ENCODE measurements at places on chromosomes 11 and 22.

GRCh38 chr11:98455500-98456307, 565.0 kb upstream of the CNTN5 start:
- DNase-seq, result no peak

DNA sequence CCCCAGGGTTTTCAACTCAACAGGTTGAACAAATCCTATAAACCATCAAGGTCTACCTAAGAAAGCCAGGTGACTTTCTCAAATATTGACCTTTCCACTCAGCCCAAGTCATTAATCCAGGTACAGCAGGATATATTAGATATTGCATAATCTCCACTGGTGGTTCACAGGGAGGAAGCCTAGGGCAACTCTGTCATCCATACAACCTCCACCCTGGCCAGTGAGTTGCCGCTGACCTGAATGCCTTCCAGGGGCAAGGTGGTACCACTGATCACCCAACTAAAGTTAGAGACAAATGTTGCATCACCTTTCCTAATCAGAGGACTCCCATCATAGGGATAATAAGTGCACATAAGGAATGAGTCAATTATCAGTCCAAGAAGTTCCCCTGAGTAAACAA, 22.9 kb downstream of the GUCD1 start:
- no peak for DNase-seq

DNA sequence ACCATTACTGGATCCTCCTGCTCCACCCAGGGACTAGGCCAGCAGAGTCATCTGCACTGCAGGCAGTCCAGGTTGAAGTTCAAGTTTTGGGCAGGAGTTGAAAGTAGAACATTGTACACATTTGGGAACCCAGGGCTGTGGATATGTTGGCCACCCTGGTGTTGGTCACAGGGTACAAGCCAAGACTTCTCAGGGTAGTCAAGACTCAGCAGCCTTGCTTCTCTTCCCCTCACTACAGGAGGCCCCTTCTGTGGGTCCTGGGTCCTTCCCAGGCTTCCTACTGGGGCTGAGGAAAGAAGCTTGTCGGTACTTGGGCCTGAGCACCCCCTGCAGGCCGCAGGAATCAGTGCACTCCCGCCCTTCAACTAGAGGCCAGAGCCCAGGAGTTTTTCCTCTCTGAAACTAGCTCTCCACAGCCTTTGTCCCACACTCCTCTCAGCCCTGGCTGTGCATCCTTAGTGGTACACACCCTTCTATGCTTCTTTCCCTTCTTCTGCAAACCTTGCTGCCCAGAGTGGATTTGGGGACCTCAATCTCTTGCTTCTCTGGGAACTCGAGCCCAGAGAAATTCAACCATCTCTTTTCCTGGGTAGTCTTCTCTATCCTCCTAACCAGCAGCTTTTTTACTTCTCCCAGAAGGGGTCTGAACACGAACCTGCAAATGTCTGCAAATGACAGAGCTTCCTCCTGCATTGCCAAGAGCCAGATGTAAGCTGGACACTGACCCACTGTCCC, 2.6 kb upstream of the HPX start:
- peak; percentile 60 for DNase-seq

DNA sequence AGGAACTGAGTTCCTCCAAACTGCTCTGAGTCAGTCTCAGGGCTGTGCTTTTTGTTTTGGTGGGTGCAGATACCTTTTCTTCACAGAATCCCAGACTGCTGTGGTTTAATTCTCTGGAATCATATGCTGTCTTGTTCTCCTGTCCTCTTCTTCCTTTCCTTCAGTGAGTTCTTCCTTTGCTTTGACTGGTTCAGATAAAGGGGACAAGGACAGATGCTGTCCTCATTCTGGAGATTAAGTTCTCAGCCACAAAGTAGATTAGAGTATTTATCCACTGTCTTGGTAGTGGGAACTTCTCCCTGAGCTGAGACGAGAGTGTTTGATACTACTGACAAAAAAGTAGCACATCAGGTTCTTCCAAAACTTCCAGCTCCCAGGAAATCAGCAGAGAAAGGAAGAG, 13.3 kb downstream of the ZDHHC5 start:
- no peak for DNase-seq

- DNase-seq, result no peak
These were observed 15.5 kb downstream of the C1QTNF6 start for GRCh38 chr22:37172266-37173245.

- no peak for DNase-seq
These were observed 22.3 kb downstream of the EIF4G2 start for GRCh38 chr11:10786451-10786850.

DNA sequence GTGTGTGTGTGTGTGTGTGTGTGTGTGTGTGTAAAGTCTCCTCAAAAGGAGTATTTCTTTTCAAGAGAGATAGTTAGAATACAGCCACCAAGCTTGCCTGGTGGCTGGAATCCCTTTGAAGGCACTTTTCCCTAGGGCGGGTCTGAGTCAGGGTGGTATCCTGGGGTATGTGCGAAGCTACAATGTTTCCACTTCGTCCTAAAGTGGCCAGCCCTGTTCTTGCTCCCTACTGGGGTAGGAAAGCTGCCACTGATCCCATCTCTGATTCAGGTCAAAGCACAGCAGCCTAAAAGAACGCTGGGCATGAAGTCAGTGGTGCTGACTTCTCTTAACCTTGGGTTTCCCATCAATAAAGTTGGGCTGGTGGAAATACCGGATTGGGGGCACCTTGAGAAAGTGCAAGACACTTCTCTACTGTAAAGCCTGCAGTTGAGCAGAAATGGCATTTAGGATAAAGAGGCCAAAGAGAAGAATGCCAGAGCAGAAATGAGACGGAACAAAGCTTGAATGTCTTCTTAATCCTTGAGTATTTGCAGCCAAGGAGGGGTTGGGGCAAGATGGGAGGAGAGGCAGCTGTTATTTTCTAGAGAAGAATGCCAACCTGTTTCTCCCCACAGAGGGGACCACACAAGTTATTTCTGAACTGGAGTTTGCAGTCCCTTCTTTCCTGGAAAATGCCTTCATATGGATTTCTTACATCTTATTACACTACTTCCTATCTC, 35.3 kb downstream of the ZNRF3 start:
- no peak for DNase-seq

- no peak for DNase-seq
These were observed 86.5 kb upstream of the E2F8 start for GRCh38 chr11:19327280-19327679.

DNA sequence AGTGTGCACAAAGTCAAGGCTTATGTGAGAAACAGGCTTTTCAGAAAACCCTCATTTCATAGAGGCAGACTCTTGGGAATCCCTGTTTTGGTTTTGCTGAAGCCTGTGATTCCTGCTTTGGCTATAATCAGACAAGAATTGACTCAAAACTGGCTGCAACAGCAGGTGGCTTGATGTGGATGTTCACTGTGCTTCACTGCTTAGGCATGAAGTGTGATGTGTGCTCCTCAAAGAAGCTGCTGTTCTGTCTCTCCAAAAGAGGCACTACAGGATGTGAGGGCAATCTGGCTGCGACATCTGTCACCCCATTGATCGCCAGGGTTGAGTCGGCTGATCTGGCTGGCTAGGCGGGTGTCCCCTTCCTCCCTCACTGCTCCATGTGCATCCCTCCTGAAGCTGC, 103.5 kb downstream of the C11orf58 start:
- no peak for DNase-seq

DNA sequence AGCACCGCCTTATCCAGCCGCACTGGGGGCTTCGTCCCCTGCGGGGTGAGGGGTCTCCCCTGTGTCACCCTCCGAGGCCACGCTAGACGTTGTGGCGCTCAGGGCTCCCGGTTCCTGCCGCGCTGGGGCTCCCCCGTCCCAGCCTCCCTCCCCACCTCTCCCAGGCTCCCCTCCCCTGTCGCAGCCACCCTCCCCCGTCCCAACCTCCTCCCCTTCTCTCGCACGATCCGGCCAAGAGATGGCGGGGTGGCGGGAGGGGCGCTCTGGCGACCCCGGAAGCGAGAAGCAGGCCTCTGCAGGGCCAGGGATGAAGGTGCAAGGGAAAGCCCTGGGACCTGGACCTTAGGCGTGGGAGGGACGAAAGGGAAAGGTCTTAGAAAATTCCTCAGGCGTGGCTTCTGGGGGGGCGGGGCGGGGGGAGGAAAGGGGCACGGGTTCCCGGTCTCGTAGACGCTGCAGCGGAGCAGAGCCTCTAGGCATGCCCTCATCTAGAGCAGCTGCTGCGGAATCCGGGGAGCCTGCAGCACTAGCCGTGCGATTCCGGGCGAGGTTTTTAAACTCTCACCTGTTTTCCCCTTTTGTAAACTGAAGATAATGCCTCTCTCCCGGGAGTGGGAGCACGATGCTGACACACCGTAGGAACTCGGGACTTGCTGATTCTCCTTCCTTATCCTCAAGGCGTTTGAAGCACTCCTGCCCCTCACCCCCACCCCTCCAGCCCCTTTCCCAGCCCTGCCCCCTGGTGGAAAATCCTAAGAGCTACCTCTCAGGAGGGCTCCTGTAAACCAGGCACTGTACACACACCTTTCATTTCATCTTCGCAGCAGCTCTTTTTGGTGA, 14.4 kb downstream of the KCNJ5 start:
- DNase-seq, result peak; percentile 15

DNA sequence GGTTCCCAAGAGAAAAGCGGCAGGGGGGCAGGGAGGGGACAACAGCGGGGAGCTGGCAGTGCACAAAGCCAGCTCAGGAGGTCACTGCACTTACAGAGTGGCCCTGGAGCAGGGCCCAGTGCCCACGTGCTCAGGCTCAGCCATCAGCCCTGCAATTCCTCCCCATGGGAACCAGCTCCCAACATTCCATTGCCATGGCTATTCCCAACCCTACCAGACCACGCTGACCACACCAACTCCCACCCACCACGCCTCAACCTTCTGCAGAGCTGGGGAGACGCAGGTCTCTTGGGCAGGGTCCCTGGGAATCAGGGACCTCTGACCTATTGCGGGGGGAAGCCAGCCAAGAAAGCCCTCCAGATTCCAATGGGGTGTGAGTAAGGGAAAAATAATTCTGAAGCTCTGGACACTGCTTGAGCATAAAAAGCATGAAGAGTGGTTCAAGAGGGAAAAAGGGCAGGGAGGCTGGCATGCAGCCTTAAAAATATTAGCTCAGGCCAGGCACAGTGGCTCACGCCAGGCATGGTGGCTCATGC, 38.3 kb upstream of the TFIP11 start:
- DNase-seq, result peak; percentile 42

DNA sequence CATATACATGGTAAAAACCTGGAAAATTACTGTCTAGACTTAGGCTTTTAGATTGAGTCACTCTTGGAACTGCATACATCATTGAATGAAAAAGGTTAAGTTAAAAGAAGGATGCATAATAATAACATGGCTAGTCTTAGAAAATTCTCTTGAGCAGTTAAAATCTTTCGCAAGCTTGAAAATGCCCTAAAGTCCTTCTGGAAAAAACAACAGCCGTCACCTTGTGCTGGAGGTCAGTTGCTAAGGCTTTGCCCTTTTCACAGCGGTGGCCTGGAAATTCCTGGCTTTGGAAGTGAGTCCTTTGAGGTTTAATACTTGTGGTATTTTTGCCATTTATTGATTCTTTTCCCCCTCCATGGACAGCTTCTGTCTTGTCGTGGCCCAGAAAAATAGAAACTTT, 17.4 kb upstream of the FBLN1 start:
- no peak for DNase-seq

DNA sequence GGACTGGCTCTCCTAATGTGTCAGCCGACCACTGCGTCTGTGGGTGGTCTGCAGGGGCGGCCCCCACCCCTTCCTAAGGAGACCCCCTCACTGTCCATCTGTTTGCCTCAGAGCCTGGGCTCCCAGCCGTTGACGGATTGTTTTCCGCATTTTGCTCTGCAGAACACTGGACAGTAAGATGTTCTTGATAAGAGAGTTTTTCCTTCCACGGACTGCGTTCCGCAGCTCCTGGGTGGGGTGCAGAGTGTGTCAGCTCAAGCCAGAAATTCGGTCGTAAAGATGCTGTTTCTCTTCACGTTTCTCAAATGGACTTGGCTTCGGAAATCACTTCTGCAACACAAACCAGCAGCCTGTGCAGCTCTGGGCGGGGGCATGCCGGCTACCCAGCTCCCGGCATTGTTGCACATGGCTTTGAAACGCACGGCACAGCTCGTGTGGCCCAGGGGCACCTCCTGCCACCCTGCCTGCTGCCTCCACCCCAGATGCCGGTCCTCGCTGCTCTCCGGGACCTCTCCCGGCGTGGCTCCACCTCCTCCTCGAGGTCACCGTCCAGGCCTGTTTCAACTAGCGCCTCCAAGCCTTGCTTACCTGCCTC, 2.9 kb upstream of the MRGPRG start:
- DNase-seq, result no peak

GRCh38 chr11:75268626-75269366, 28.2 kb downstream of the TPBGL start:
- DNase-seq, result no peak

GRCh38 chr11:44854086-44854485, 96.6 kb downstream of the TP53I11 start:
- no peak for DNase-seq

DNA sequence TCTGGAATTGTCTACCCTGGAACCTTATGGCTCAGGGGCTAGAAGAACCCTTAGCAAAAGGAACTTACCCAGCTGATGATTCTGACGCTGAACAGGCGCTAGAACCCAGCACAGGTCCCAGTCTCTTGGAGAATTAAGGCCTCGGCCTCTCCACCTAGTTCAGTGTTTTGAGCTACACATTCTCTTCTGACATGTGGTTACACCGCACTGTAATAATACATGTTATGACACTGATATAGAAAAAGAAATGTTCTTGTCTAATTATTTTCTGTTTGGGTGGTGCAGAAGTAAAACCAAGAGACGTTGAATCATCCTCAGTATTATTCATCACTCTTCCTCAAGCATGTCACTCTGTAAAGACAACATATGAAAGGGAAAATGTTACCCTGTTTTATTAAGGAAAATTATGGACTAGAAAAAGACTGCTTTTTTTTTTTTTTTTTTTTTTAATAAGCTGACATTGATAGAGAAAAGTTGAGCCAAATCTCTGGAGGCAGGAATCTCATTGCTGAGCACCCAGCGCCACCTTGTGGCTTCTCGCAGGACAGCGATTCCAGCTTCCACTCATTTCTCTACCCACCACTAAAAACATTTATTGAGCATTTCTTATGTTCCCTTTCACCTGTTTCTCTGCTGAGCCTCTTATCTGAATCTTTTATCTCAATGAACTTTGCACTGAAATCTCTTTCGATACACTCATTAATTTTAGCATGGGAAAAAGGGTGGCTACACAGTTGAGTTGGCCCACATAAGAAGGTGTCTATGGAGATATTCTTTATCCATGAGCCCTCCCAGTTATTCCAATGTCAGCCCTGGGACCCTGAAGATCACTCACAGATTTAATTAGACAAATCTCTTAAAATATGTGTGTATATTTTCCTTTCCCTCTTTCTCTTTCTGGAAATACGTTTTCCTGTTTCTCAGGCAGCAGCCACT, 12.6 kb upstream of the APLNR start:
- DNase-seq, result peak; percentile 54

DNA sequence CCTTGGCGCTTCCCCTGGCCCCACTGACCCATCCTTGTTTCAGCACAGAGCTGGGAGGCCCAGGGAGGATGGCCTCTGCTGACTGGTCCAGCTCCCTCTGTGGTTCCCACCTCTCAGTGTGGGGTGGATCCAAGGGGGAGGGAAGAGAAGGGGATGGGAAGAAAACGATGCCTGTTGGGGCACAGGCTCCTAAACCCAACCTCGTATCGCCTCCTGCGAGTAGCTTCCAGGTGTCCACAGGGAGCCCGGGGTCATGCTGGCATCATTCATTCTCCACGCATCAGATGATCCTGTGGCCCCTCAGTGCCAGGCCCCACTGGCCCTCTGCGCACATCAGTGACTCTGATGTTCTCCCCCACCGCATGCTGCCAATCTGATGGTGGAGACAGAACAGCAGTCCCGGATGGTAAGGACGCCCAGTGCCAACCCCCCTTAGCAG, 5.1 kb downstream of the MYEOV start:
- DNase-seq, result no peak

GRCh38 chr11:94153320-94153719, 24.7 kb downstream of the PANX1 start:
- DNase-seq, result no peak

GRCh38 chr22:36822581-36822980, 5.7 kb upstream of the PVALB start:
- DNase-seq, result peak; percentile 12
